ENCODE measurements at places on chromosomes 3 and 15.

GRCh38 chr3:62266668-62267283, 106.6 kb downstream of the FEZF2 start:
- H3K27ac ChIP-seq = no peak overlapping the region
- H3K36me3 ChIP-seq = peaks cover 14% of the 10 kb centered on the region
- no peak overlapping the region for H3K4me3 ChIP-seq

DNA sequence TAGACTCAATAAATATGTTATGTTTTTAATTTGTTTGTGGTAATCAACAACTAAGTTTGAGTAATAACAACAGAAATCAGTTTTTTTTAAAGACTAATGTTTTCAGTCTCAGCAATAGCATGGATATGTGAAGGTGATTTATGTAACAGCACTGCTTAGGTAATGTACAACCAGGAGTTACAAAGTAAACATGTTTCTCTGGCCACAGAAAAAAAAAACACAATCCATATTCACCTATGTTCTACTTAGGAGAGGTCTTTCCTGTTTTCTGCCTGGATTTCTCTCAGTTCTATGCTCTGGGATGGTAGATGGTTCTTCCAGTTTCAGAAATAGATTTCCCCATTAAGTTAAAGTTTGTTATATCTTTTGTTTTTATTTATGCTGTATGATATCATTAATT, 579.4 kb downstream of the SI start:
- no peak overlapping the region for H3K27ac ChIP-seq
- no peak overlapping the region for H3K4me3 ChIP-seq
- no peaks in the 10 kb centered on the region for H3K4me1 ChIP-seq
- H3K27me3 ChIP-seq = no peaks in the 10 kb centered on the region
- no peaks in the 10 kb centered on the region for H3K36me3 ChIP-seq

- H3K4me3 ChIP-seq = peak overlapping the region; percentile 61
- H3K27ac ChIP-seq = no peak overlapping the region
- DNase-seq = no peak
Observed at GRCh38 chr3:196638861-196639482, 522 bp upstream of the NRROS start.

GRCh38 chr15:48427960-48428547, 96.8 kb downstream of the DUT start:
- no peak overlapping the region for H3K4me3 ChIP-seq
- no peak for DNase-seq
- peaks cover 14% of the 10 kb centered on the region for H3K4me1 ChIP-seq
- H3K27me3 ChIP-seq = no peaks in the 10 kb centered on the region
- H3K36me3 ChIP-seq = peaks cover 35% of the 10 kb centered on the region
- peak overlapping the region; percentile 45 for H3K27ac ChIP-seq

DNA sequence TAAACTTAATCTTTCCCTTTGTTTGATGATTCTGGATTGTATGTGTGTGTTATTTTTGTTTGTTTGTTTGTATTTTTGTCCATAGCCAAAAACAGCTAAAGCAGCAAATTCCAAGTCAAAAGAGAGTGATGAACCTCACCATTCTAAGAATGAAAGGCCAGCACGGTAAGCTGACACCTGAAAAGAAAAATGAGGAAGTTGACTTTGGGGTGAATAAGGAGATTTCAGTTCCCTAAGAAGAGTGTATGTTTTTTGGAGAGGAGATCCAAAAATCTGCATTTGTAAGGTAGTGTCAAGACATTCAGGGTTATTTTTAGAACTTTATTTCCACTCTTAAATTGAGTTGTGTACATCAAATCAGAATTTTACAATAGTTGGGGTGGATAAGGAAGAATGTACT, 52.3 kb upstream of the UTS2B start:
- H3K36me3 ChIP-seq = peaks cover 38% of the 10 kb centered on the region
- H3K27me3 ChIP-seq = no peaks in the 10 kb centered on the region
- peaks cover 15% of the 10 kb centered on the region for H3K4me1 ChIP-seq
- peak overlapping the region; percentile 58 for H3K27ac ChIP-seq
- H3K4me3 ChIP-seq = no peak overlapping the region

- no peaks in the 10 kb centered on the region for H3K27me3 ChIP-seq
- no peaks in the 10 kb centered on the region for H3K36me3 ChIP-seq
- no peak for DNase-seq
Observed at GRCh38 chr3:182565916-182566796, 227.1 kb upstream of the ATP11B start.

DNA sequence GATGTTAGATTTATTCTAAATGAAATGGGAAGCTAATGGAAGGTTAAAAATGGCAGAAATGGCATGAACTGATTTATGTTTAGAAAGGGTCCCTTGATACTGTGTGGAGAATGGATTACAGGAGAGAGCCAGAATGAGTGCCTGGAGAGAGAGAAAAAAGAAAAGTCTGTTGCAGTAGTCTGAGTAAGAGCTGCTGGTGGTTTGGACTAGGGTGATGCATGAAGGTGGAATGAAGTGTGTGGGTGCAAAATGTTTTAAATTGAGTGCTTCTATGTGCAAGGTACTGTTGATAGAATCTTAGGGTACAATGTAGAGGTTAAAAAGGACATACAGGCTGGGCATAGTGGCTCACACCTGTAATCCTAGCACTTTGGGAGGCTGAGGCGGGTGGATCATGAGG, 11.4 kb upstream of the MGA start:
- H3K27me3 ChIP-seq = no peaks in the 10 kb centered on the region
- peaks cover 4% of the 10 kb centered on the region for H3K36me3 ChIP-seq
- H3K27ac ChIP-seq = no peak overlapping the region

GRCh38 chr3:155178810-155179436, 98.8 kb downstream of the MME start:
- no peaks in the 10 kb centered on the region for H3K4me1 ChIP-seq
- DNase-seq = no peak
- no peak overlapping the region for H3K4me3 ChIP-seq
- H3K27me3 ChIP-seq = no peaks in the 10 kb centered on the region
- no peak overlapping the region for H3K27ac ChIP-seq

GRCh38 chr3:195250473-195251251, 20.3 kb downstream of the XXYLT1 start:
- peak; percentile 36 for DNase-seq
- no peak overlapping the region for H3K27ac ChIP-seq
- peaks cover 19% of the 10 kb centered on the region for H3K36me3 ChIP-seq
- peaks cover 40% of the 10 kb centered on the region for H3K4me1 ChIP-seq

DNA sequence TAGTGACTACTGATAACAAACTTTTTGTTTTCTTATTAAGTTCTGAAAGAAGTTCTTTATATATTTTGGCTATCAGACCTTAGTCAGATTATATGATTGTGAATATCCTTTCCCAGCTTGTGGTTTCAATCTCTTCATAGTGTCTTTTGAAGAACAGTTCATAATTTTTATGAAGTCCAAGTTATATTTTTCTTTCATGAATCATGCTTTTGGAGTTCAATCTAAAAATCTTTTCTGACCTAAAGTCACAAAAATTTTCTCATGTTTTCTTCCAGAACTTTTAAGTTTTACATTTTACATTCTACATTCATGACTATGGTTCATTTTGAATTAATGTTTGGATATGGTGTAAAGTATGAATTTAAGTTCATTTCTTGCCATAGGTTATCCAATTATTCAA, 34.2 kb upstream of the OCA2 start:
- H3K36me3 ChIP-seq = peaks cover 31% of the 10 kb centered on the region
- H3K27ac ChIP-seq = no peak overlapping the region
- no peak overlapping the region for H3K4me3 ChIP-seq
- DNase-seq = no peak
- no peaks in the 10 kb centered on the region for H3K27me3 ChIP-seq
- H3K4me1 ChIP-seq = no peaks in the 10 kb centered on the region

GRCh38 chr3:43343185-43343584, 56.8 kb downstream of the SNRK start:
- no peak overlapping the region for H3K4me3 ChIP-seq
- peaks cover 59% of the 10 kb centered on the region for H3K36me3 ChIP-seq
- H3K27ac ChIP-seq = no peak overlapping the region

GRCh38 chr15:49045751-49046219, 461 bp downstream of the SECISBP2L start:
- DNase-seq = no peak
- H3K27ac ChIP-seq = peak overlapping the region; percentile 97
- peaks cover 29% of the 10 kb centered on the region for H3K4me1 ChIP-seq
- peak overlapping the region; percentile 97 for H3K4me3 ChIP-seq
- peaks cover 3% of the 10 kb centered on the region for H3K36me3 ChIP-seq
- no peaks in the 10 kb centered on the region for H3K27me3 ChIP-seq

DNA sequence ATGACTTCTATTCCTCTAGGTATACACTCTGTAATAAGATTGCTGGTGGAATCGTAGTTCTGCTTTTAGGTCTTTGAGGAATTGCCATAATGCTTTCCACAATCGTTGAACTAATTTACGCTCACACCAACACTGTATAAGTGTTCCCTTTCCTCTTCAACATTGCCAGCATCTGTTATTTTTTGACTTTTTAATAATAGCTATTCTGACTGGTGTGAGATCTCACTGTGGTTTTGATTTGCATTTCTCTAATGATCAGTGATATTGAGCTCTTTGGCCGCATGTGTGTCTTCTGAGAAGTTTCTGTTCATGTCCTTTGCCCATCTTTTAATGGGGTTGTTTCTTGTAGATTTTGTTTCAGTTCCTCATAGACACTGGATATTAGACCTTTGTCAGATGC, 12.8 kb downstream of the NXPE3 start:
- no peak overlapping the region for H3K27ac ChIP-seq
- DNase-seq = no peak
- no peaks in the 10 kb centered on the region for H3K27me3 ChIP-seq
- no peaks in the 10 kb centered on the region for H3K4me1 ChIP-seq
- no peak overlapping the region for H3K4me3 ChIP-seq
- H3K36me3 ChIP-seq = peaks cover 75% of the 10 kb centered on the region

DNA sequence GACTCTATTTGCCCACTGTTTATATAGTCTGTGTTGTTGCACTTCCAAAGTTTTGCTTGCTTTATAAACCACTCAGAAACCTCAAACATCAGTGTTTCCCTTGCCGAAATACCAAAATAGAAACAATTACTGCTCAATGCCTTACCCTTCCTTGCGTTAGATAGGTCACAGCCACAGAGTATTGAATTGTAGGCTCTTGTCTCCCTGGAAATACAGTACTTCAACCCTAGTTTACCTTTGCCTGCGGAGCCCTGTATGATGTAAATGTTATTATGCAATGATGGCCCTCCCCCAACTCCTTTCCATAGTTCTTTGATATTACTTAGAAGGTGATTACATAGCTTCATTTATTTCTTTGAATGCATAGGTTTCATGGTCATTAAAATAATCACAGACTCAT, 44.2 kb downstream of the SOX2 start:
- no peak overlapping the region for H3K27ac ChIP-seq
- peaks cover 28% of the 10 kb centered on the region for H3K27me3 ChIP-seq
- H3K4me3 ChIP-seq = no peak overlapping the region

GRCh38 chr3:67831262-67831661, 176.8 kb upstream of the SUCLG2 start:
- no peak overlapping the region for H3K27ac ChIP-seq
- DNase-seq = no peak
- H3K4me3 ChIP-seq = no peak overlapping the region
- H3K27me3 ChIP-seq = no peaks in the 10 kb centered on the region
- no peaks in the 10 kb centered on the region for H3K4me1 ChIP-seq
